ENCODE measurements at places on chromosomes 4 and X. TPM values are rescaled to one million over a fixed set of nuclear protein-coding genes. Genes with fewer than 3 reads are reported as not detected.

- no peak for DNase-seq
These were observed 72.9 kb downstream of the AASDH start for GRCh38 chr4:56314207-56314915.

- no peak for DNase-seq
These were observed 47.7 kb downstream of the PHKA1 start for GRCh38 chrX:72666451-72666850.

GRCh38 chrX:3962511-3963311, 249.3 kb upstream of the PRKX start:
- no peak for DNase-seq

DNA sequence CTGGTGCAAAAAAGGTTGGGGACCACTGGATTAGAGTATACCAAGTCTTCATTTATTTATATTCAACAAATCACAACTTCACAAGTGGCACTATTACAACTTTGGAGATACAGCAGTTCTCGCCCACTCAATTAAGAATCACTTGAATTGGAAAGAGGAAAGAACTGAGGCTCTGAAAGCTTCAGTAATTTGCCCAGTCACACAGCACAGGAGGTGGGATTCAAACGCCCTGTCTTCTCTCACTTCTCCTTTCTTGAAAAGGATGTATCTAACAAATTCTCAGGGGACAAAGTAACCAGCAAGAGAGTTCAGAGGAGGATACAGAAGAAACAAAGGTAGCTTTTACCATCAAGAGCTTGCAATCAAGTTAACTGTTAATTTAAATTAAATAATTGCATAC, 12.4 kb downstream of the SMIM14 start:
- no peak for DNase-seq

DNA sequence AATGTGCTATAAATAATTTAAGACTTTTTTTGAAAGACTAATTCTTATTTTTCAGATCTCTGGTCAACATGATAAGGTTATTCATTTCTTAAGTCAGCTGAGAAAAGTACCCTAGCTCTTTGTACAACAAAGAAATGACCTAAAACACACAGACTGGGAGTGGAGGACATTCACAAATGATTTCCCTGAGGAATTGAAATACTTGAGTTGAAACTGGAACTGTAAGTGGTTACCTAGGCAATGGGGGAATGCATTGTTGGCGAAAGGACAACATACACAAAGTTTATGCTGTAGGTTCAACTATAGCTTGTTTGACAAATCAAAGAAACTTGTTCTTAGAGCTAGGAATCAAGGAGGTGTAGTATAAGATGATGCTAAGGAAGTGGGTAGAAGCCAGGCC, 915.5 kb downstream of the FAT4 start:
- DNase-seq = no peak

DNA sequence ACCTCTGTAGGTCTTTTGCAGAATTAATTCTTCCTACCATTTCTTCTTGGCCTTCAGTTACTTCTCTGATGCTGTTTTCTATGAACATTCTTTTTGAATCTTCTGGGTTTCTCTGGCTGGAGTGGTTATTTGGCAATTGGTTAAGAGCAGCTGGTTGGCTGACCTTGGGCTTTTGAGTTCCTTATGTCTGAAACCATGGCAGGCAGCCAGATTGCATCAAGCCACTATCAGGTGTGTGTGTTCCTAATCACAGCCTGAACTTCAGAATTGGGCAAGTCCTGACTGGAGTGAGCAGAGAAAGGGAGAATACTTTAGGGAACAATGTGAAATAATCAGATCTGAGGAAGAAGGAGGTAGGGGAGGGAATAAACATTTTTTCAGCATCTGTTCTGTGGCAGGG, 90.2 kb downstream of the ARHGAP10 start:
- DNase-seq = no peak

GRCh38 chrX:21770631-21771321, 12.9 kb upstream of the SMPX start:
- no peak for DNase-seq

DNA sequence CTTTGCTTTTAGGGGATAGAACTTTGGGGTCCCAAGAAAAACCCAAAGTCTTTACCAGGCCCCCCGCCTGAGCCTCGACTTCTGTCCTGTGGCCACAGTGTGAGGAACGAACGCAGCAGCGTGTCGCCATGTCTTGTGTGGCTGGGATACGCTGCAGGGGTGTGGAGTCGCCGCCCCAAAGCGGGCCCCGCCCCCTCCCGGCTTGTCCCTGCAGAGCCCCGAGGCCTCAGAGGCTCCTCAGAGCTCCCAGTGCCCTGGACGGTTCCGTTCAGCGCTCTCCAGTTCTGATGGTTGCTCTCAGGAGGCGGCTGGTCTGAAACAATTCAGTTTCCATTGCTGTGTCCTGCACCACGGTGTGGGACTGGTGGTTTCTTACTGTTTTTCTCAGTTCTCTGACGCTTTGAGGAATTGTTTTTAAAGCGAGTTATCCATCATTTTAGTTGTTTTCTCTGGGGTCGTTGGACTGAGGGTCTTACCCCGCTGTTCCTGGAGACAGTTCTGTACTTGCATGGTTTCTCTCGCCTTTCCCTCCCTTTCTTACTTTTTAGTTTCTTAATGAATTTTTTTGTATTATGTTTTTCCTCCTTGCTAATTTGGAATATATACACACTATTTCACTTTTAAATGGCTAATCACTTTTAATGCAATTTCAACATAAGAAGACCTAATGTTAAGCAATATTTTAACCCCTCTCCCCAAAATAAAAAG, 1.6 kb upstream of the IDUA start:
- DNase-seq = no peak

- no peak for DNase-seq
These were observed 3.1 kb upstream of the FGB start for GRCh38 chr4:154559494-154560418.

- no peak for DNase-seq
These were observed 294.1 kb downstream of the ARHGAP24 start for GRCh38 chr4:85769009-85769408.

- DNase-seq = no peak
These were observed 48.3 kb downstream of the MAP7D3 start for GRCh38 chrX:136202889-136203288.

GRCh38 chrX:118550792-118551191, 55.2 kb downstream of the DOCK11 start:
- no peak for DNase-seq

DNA sequence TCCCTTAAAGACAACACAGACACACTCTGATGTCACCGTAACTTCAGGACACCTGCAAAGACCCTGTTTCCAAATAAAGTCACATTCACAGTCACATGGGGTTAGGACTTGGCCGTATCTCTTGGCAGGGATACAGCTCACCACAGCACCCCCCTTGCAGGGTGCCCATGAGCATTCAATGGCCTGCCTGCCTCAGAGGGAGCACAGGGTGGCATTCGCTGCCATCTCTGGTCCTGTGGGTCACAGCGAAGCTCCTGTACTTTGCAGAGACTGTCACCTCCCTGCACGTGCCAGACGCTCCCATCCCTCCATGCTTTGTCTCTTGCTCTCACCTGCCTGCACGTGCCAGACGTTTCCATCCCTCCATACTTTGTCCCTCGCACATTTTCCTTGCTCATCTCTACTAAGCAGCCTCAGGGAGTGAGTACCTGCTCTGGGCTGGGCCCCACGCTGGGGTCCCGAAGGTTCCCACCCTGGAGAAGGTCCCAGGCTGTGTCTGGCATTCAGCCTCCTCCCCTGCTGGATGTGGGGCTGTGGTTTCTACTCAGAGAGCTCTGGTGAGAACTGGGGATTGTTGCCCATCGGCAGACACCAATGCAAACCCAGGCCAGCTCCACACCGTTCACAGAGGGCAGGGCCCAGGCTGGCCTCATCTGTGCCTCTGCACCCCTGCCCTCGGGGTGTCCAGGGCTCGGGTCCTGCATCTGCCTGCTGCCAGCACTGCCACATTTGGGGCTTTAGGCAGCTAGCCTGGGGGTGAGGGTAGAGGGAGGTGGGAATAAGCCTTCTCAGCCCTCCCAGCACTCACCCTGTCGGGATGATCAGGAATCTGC, 15.8 kb downstream of the HTRA3 start:
- DNase-seq = no peak

DNA sequence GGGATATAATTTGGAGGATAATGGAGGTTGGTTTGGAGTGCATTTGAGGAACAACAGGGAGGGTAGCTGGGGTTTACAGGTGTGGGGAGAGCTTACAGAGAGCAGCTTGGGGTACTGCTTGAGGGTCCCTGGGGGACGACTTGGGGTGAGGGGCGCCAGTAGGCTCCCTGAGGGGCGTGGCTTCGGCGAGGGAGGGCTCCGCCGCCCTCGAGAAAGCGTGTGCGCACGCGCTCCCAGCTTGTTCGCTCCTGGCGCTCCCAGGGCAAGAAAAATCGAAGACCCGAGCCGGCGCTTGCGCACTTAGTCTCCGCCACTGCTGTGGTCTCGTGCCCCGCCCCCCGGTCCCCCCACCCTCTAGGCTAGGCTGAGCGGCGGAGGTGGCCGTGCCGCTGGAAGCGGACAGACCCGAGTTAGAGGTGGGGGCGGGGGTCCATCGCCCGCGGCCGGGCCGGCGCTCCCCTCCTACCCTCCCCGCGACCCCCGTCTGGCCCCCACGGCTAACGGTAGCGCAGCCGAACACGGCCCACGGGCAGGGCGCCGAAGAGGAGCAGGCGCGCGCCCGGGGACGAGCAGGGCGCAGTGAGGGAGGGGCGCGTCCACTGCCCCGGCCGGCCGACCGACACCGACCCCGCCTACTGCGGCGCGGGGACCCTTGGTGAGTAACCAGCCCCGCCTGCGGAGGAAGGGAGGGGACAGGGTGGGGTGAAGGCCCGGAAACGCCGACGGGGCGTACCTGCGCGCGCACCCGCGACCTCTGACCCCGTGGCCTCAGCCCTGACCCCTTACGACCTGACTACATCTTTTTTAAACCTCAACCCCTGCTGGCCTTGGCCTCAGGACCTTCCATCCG, 5.4 kb upstream of the CCDC120 start:
- DNase-seq = peak; percentile 60

DNA sequence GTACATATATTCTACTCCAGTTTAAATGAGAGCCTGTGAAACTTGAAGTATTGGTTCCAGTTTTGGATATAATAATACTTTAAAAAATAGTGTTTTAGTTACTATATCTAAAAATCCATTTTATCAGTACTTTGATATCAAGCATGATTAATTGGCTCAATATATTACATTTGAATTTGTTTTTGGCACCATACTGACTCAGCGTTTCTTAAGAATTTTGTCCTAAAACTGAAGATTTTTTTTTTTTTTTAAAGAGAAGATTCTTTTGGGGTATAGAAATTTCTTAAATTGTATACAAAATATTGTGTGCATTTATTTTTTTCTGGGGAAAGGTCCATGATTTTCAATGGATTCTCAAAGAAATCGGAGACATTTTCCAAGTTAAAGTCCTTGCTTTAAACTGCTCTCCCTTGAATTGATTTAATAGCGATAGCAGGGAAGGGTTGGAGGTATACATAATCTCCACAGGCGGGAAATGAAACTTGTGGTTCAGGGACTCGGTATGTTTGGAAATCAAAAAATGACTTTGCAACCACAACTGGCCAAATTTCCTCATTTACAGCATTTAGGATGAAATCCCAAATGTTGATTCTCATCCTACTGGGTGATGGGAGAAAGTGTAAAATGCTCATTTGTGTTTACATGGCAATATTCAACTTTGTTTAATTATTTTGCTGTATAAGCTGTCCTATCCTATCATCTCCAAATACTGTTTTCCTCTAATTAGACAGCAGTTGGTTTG, 62.3 kb downstream of the TMA16 start:
- DNase-seq = no peak

GRCh38 chr4:185541251-185541727, 6.0 kb upstream of the PDLIM3 start:
- DNase-seq = no peak

- no peak for DNase-seq
These were observed 223.1 kb downstream of the ANK2 start for GRCh38 chr4:113272523-113272922.

DNA sequence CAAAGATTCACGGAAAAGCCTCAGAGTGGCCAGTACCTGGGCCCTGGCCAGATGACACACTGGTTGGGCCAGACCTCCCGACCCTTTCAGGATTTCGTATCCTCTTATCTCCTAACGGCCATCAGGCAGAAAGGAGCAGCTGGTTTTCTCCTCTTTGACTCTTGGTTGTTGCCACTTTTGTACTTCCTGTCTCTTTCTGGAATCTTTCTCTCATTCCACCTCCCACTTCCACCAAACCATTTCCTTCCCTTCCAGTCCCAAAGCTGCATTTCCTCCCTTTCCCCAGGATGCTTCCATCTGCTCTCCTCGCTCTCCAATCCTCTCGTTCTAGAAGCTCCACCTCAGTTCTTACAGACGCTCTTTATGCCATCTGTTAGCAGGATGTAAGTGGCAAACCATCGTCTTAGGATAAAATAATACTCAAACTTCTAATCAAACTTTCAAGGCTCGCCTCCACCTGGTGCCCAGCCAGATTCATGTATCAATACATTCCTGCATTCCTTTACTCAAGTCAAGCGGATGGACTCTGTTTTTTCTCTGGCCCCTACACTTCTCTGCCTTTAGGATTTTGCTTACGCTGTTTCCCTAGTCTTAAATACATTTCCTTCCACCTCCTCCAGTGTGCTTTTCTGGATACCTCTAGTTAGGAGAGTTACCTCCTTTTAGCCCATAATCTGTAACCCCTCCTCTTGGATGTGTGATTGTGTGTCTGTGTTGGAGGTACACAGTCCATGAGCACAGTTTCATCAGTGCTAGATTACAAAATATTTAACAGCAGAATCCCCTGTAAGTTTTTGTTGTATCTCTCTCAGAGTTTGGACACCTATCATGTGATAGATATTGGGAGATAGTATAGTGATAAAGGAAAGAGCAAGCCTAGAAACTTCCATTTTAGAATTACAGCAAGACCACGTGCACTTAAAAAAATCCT, 70.4 kb downstream of the LDB2 start:
- no peak for DNase-seq

DNA sequence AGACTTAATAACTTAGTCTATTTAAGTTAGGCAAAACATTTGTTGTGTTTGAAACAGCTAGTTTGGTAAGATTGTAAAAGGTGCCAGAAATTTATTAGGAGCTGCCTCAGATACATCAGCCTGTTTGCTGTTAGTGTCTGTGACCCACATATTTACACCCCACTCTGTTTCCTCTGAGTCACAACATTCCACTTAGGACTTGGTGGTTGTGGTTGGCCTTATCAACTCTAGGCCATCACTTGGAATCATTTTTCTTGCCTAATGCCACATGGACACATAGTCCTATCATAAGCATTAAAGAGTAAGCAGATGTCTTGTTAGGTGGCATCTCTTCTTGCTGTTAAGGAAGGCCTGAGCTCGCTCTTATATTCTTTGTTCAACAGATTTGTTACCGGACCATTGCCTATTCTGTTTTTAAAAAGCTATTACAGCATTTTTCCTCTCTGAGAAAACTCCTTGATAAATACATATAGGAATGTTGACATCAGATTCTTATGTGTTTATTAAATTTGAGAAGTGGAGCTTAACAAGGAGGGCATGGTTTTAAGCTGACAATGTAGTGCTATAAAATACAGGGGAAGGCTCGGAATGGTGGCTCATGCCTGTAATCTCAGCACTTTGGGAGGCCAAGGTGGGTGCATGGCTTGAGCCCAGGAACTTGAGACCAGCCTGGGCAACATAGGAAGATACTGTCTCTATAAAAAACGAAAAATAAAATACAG, 51.2 kb upstream of the PGRMC2 start:
- no peak for DNase-seq

- DNase-seq = no peak
These were observed 75.8 kb upstream of the ATP6AP2 start for GRCh38 chrX:40504801-40505605.

GRCh38 chr4:21692241-21692640, 256.3 kb downstream of the KCNIP4 start:
- DNase-seq = no peak

The NALF2 gene
- 0.11 TPM for total RNA-seq

The MAPK10 gene
- 20.8 TPM for total RNA-seq

The PDK3 gene
- total RNA-seq = 23.4 TPM

The PABPC1L2B gene
- total RNA-seq = not detected

The GAGE12J gene
- total RNA-seq = not detected

The RAB39B gene
- total RNA-seq = 1.7 TPM

The NLRP2B gene
- total RNA-seq = not detected

The DCX gene
- total RNA-seq = 6.1 TPM

All from mesothelial cell of epicardium (in vitro differentiated cells).